ENCODE measurements at places on chromosomes 16 and 17. TPM values are rescaled to one million over a fixed set of nuclear protein-coding genes. Genes with fewer than 3 reads are reported as not detected.

- no peak for DNase-seq
Observed at GRCh38 chr16:80754476-80754875, 49.9 kb downstream of the CDYL2 start.

DNA sequence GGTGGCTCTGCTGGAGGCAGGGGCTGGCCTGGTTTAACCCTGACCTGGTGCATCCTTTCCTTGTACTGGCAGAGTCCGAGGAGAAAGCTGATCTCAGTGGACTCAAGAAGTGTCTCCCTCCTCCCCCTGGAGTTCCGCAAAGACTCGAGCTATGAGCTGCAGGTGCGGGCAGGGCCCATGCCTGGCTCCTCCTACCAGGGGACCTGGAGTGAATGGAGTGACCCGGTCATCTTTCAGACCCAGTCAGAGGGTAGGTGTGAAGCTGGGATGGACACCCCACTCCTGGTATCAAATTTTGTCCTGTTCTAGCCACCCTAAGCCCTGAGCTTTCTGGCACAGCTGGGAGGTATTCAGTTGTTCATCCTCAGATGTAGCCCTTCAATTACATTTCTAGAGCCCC lies 42.5 kb downstream of the IL21R start:
- DNase-seq = no peak

- DNase-seq = no peak
Observed at GRCh38 chr17:53896047-53896446, 73.3 kb downstream of the KIF2B start.

Gene CISD3
- total RNA-seq = 59.6 TPM

- DNase-seq = no peak
Observed at GRCh38 chr17:33814852-33815251, 440.2 kb upstream of the CCL2 start.

DNA sequence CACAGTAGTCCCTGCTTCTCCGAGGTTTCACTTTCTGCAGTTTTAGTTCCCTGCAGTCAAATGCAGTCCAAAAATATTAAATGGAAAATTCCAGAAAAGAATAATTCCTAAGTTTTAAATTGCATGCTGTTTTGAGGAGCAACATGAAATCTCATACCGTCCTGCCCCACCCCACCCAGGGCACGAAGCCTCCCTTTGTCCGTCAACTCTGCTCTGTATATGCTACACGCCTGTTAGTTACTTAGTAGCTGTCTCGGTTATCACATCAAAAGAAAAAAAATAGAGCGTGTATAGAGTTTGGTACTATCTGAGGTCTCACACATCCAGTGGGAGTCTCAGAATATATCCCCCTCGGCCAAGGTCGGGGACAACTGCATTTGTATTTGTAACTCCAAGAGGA lies 129.4 kb upstream of the NOL11 start:
- no peak for DNase-seq

Gene RCVRN
- total RNA-seq = not detected

Gene ACAP1
- 216 TPM for total RNA-seq

Gene TXNDC17
- total RNA-seq = 110 TPM

DNA sequence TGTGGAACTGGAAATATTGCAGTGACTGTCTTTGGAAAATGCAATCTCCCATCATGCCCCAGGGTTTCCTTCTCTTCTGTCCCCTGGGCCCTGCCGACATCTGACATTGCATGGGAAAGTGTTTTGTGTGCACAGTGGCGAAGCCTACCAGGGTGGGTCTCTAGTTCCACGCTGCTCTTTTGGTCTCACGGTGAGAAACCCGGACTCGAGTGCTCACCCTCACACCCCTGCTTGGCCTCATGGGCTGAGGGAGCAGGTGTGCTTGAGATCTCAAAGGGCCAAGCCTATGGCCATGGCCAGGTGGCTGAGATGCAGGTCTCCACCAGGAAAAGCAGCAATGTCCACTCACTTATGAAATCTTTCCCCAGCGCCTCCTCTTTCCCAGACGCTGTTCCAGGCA lies 32.0 kb downstream of the SPNS3 start:
- DNase-seq = no peak
